ENCODE measurements at places on chromosomes 5 and 9. TPM values are rescaled to one million over a fixed set of nuclear protein-coding genes. Genes with fewer than 3 reads are reported as not detected.

TRMT10B gene
- total RNA-seq: 5.5 TPM

OBP2B gene
- not detected for total RNA-seq

KIF24 gene
- 5.8 TPM for total RNA-seq

PFN3 gene
- not detected for total RNA-seq

CORO2A gene
- 5.7 TPM for total RNA-seq

AGXT2 gene
- not detected for total RNA-seq

GRCh38 chr5:160036243-160036642 lies 27.3 kb downstream of the TTC1 start:
- H3K36me3 ChIP-seq: peaks cover 32% of the 10 kb centered on the region
- no peak for DNase-seq
- H3K4me3 ChIP-seq: no peak overlapping the region
- no peak overlapping the region for H3K27ac ChIP-seq

DNA sequence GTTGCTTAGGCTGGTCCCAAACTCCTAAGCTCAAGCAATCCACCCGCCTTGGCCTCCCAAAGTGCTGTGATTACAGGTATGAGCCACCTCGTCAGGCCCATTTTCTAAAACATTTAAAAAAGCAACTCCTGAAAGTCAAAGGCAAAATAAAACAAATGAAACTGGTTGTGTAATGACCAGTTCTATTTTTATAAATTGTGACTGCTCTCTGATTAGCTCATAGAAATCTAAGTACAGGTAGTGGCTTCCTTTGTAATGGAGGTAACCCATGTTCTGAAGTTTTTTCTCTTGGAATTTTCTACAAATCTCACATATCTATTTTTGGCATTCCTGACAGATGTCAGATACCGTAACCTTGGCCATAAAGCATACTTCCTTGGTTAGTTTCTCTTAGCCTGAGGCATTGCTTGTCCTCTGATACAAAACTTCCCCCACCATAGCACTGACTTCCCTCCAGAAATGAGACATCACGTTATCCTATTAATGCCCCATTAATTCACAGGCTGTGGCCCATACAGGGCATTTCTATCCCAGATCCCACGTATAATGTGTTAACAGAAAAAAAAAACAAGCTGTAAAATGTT lies 14.1 kb upstream of the AK3 start:
- H3K36me3 ChIP-seq: no peaks in the 10 kb centered on the region
- no peak for DNase-seq
- no peak overlapping the region for H3K27ac ChIP-seq
- H3K4me1 ChIP-seq: peaks cover 3% of the 10 kb centered on the region

GRCh38 chr5:91486638-91487037 lies 103.5 kb upstream of the ARRDC3 start:
- H3K27ac ChIP-seq: no peak overlapping the region
- H3K27me3 ChIP-seq: no peaks in the 10 kb centered on the region
- no peak overlapping the region for H3K4me3 ChIP-seq
- DNase-seq: no peak
- no peaks in the 10 kb centered on the region for H3K4me1 ChIP-seq
- H3K36me3 ChIP-seq: no peaks in the 10 kb centered on the region

DNA sequence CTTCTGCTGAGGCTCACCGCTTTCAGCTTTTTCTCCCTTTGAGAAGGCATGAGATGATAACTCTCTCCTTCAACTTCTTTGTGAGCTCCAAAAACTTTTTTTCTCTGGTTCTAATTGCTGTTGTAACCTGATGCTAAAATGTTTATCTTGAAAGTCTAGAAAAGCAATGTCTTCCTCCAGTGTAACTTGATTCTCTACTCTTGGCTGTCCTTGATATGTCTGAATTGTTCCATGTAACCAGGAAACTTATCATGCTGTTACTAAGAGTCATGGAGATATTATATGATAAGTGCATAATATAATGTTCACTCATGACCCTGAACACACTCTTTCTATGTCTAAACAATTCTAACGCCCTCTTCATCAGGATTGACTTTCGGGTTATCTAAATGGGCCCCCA lies 128.0 kb upstream of the ABCA1 start:
- DNase-seq: no peak
- H3K4me1 ChIP-seq: peaks cover 7% of the 10 kb centered on the region
- H3K36me3 ChIP-seq: no peaks in the 10 kb centered on the region

DNA sequence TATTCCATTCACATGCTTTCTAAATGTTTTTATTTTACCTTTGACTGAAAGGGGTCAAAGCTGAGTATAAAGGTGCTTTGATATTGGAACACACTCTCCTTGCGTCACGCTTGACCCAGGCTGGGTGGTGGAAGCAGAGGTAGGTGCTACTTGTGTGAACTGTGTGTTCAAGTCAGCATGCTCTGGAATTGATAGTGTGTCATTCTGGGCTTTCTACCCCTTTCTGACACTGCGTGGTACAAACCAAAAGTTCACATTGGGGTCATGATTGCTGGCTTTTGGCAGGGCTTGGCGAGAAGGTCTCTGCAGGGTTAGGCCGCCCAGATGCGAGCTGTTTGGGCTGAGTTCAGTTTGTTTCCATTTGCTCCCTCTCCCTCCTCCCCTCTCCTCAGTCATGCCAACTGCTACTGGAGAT lies 131.8 kb downstream of the ADAMTSL1 start:
- no peaks in the 10 kb centered on the region for H3K36me3 ChIP-seq
- H3K27ac ChIP-seq: no peak overlapping the region
- no peaks in the 10 kb centered on the region for H3K4me1 ChIP-seq

- no peaks in the 10 kb centered on the region for H3K27me3 ChIP-seq
- H3K27ac ChIP-seq: no peak overlapping the region
- no peak overlapping the region for H3K4me3 ChIP-seq
- no peak for DNase-seq
Measured at GRCh38 chr9:629146-629545, 212.4 kb upstream of the DMRT1 start.

GRCh38 chr5:156920861-156921431 lies 42.1 kb downstream of the TIMD4 start:
- peaks cover 11% of the 10 kb centered on the region for H3K27me3 ChIP-seq
- H3K4me1 ChIP-seq: no peaks in the 10 kb centered on the region
- no peak overlapping the region for H3K4me3 ChIP-seq

DNA sequence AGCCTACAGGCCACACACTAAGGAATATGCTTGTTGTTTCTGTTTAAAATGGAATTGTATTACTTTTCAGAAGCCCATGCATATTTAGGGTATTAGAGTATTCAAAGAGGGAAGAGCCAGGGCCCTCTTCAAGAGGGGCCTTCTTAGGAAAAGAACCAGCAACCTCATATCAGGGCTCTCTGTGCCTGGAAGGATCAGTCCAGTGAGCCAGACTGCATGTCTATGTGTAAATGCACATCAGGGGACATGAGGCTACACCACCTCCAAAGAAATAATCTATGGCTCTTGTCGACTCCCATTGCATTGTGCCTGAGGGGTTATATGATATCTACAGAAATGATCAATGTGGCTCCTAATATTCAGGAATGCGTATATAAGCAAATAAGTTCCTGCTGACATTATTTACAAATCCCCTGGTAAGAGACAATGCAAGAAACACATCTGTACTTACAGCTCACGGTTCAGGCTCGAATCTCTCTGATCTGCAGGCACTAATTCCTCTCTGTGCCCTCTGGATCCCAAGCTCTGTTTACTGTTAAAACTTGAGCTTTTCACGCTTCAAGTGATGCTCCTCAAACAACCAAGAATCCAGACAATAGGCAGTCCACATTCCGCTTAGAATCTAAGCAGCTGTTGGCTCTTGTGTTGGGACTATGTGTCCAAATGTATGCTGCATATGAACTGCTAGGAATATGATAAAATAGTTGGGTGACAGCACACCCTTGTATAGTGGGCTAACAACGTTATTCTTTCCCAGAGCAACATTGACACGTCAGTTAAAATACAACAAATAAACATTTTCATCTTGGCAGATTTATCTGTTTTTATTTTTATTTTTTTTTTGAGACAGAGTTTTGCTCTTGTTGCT lies 150.2 kb upstream of the KLF9 start:
- no peaks in the 10 kb centered on the region for H3K4me1 ChIP-seq
- H3K4me3 ChIP-seq: no peak overlapping the region
- H3K27ac ChIP-seq: no peak overlapping the region
- H3K27me3 ChIP-seq: no peaks in the 10 kb centered on the region
- no peaks in the 10 kb centered on the region for H3K36me3 ChIP-seq
- no peak for DNase-seq

- no peak overlapping the region for H3K4me3 ChIP-seq
- no peaks in the 10 kb centered on the region for H3K4me1 ChIP-seq
- no peaks in the 10 kb centered on the region for H3K36me3 ChIP-seq
- H3K27me3 ChIP-seq: no peaks in the 10 kb centered on the region
- no peak overlapping the region for H3K27ac ChIP-seq
- no peak for DNase-seq
Measured at GRCh38 chr5:179374506-179375235, 29.4 kb upstream of the ADAMTS2 start.

DNA sequence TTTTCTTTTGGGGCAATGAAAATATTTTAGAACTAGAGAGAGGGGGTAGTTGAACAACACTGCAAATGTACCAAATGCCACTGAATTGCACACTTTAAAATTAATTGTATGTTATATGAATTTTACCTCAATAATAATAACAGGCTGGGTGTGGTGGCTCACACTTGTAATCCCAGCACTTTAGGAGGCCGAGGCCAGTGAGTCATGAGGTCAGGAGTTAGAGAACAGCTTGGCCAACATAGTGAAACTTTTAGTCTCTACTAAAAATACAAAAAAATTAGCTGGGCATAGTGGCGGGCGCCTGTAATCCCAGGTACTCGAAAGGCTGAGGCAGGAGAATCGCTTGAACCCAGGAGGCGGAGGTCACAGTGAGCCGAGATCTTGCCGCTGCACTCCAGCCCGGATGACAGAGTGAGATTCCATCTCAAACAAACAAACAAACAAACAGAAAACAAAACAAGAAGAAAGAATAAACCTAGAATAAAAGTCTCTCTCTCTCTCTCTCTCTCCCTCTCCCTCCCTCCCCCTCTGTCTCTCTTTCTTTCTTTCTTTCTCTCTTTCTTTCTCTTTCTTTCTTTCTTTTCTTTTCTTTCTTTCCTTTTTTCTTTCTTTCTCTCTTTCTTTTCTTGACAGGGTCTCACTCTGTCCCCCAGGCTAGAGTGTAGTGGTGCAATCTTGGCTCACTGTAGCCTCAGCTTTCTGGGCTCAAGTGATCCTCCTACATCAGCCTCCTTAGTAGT lies 91.1 kb downstream of the BASP1 start:
- no peak overlapping the region for H3K4me3 ChIP-seq
- H3K36me3 ChIP-seq: no peaks in the 10 kb centered on the region
- DNase-seq: no peak
- H3K27ac ChIP-seq: no peak overlapping the region
- H3K27me3 ChIP-seq: no peaks in the 10 kb centered on the region
